ENCODE measurements at places on chromosomes 3 and 15. TPM values are rescaled to one million over a fixed set of nuclear protein-coding genes. Genes with fewer than 3 reads are reported as not detected.

The P3H2 gene
- total RNA-seq: not detected

DNA sequence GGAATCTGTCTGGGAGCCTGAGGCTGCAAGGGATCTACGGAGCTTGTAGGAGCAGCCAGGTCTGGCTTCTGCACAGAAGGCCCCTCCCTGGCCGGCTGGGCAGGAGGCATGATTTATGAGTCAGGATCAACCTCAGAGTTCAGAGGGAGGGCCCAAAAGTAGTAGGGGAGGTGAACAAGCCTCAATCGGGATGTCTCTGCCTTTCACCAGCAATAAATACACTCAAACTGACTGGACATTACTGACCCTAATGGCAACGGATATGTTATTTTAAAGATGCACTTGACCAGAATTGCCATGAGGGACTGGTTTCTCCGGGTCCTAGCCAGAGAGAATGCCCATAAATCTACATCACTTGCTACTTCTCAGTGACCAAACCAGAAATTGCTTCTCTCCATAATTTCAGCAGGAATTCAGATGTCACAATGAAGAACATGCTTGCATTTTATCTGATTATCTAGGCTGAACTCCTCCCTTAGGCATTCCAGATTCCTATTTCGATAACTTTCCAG is 109.6 kb upstream of the LMOD3 start:
- DNase-seq: no peak

DNA sequence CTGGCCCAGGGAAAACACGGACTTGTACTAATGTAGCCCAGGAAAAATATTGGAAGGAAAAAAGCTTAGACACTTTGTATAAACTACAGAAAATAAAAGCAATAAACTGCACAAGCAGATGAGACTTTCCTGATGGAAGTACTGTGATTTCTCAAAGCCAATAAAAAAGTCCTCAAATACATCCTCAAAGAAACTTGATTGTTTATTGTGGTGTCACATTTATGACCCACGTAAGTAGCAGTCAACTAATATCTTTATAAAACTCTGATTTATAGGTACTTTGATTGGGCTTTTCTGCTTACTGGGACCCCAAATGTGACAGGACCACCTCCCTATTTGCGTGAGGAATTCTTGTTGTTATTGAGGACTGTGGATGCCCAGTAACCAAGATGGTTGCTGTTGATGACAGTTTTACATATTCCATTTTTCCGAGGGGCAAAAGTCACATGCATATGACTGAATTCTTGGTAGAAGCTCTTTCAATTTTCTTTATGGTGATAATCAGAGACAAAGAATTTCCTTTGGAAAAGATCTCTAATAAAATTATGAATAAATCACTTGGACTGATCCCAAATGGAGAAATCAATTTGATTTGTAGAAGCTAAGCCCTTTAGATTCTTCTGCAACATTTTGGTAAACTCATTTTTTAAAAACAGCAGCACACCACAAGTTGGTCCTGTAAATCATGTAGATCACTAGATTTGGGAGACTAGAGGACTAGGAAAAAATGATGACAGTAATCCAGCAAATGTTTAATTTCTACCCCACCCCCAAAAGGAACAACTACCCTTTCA is 159.0 kb upstream of the TSC22D2 start:
- DNase-seq: no peak

DNA sequence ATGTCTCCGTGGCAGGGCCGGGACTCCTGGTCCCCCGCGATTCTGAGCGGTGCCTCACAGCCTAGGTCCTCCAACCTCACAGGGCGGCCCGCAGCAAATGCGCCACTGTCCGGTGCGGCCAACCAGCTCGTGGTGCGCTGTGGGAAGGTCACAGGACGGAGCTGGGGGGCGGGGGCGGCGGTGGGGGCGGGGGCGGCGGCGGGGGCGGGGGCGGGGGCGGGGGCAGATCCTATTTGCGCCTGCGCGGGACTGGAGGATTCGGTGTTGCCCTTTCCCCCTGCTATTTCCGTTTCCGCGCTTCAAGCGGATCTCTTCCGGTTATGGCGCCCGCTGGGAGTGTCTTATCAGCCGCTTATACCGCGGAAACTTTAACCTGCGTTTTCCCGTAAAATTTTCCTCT is 106.7 kb upstream of the SNRPN start:
- no peak for DNase-seq

- no peak for DNase-seq
Observed at GRCh38 chr3:10330319-10330718, 9.4 kb upstream of the SEC13 start.

- DNase-seq: no peak
Observed at GRCh38 chr3:111968319-111969054, 10.3 kb upstream of the ABHD10 start.

DNA sequence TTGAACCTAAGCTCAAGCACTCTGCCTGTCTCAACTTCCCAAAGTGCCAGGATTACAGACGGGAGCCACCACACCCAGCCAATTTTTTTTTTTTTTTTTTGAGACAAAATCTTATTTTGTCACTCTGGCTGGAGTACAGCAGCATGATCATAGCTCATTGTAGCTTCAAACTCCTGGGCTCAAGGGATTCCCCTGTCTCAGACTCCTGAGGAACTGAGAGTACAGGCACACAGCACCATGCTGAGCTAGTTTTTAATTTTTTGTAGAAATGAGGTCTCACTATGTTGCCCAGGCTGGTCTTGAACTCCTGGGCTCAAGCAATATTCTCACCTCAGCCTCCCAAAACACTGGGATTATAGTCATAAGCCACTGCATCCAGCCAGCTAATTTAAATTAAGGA is 36.8 kb upstream of the SUCLG2 start:
- DNase-seq: no peak
